ENCODE measurements at places on chromosomes 2 and 18.

DNA sequence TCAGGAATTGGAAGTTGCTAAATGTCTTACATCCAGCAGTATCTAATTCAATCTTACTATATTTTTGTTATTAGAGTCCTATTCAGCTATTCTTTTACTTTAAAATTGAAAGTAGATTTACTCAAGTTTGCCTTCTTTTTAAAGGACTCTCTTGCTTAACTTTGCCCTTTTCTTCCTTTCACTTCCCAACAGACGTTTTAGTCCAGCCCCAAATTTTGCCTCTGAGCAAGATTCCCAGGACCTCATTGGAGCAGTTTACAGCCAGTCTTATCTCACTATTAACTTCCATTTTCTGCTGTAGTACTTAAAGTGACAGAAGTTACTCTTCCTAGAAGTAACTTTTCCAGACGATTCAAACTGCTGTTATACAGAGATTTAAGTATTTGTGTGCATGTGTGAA lies 1.7 kb upstream of the PRKD3 start:
- no peak for DNase-seq

DNA sequence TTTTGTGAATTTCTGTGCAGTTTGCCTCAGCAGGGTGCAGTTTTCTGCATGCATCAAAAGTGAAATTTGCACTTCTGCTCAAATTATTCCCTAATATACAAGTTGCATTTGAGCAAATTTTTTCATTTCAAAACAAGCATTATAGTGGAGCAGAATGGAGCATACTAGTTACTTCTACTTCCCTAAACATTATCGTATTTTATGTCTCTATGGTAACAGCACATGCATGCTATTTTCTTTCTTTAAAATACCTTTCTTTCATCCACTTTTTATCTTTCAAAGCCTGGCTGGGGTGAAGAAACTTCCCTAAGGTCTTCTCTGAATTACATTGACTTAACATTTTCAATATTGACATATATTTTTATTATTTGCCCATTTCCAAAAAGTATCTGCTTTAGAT lies 11.2 kb downstream of the RHBDD1 start:
- no peak for DNase-seq

DNA sequence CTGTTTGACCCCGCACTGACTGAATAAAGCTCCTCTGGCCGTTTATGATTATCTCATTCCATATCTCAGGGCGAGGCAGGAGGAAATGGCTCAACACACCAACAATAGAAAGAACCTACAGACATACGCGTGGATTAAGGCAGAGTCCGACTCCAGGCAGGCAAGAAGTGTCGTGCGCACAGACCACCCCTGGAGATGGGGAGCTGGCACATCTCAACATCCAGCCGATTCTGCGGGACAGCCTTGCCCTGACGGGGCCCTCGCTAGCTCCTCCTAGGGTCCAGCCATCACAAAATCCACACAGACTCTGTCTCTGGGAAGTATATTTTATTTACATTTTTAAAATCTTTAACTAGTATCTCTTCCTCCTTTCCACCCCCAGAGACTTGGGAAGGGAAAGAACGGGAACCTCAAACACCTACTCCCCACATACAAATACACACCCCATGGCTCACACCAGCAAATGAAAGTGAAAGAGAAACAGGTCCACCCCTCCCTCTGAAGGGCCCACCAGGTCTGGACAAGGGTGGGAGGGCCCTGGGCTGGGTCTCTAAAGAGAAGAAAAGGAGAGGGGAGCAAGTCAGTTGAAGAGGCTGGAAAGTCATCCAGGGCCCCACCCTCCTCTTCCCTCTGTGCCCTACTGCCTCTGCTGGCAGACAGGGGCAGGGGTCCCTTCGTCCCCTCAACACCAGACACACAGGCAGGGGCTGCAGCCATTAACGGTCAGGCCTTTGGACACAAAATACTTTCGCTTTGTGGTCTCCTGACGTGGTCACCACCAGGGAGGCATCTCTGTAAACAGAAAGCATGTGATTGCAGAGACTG lies 3.2 kb downstream of the GPBAR1 start:
- no peak for DNase-seq

GRCh38 chr18:44290366-44290977 lies 390.2 kb upstream of the SETBP1 start:
- DNase-seq = no peak

- DNase-seq = no peak
Observed at GRCh38 chr2:198219292-198219691, 414.9 kb downstream of the PLCL1 start.

- DNase-seq = no peak
Observed at GRCh38 chr2:212891580-212891979, 259.8 kb downstream of the IKZF2 start.

DNA sequence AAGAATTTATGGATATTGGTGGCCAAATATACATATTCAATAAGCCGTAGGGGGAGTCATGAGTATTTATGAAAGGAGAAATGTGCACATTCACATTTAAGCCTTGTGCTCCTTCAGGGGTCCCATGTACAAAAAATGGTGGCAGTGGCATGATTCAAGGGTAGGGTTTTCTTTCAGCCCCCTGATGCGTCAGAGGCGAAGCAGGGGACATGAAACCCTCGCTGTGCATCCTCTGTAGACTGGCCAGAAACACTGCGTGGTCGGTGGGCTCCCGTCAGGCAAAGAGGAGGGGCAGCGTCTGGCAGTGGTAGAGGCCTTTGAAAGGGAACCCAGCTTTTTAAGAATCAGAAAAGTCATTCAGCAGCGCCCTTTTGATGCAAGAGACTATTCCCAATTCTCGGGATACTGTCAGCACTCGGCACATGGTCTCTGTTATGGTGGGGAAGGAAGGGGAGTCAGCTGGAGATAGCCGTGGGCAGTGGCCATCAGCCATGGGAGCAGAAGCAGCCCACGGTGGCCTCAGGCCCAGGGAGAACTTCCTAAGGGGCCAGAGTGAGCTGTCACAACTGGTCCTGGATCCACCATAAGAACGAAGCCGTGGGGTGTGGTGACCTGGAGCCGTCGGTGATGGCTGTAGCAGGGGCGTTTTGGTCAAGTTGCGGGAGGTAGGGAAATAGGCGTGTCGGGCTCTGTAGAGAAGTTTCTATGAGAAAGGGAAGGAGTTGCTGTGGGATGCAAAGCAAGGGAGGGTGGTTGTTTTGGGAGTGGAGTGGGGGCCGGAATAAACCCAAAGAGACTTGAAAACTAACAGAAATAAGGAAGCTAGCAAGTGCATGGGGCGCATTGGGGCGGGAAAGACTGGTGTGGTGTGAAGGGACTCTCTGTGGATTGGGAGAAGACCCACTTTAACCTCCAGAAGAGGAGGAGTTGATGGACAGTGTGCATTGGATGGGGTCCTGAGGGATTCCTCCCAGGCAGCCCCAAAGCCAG lies 95.6 kb downstream of the SH3BP4 start:
- DNase-seq = no peak

GRCh38 chr2:43128559-43128955 lies 97.8 kb downstream of the ZFP36L2 start:
- DNase-seq = no peak

- no peak for DNase-seq
Observed at GRCh38 chr18:68178921-68179320, 536.0 kb downstream of the TMX3 start.
